ENCODE measurements at places on chromosomes 6 and 20.

GRCh38 chr6:92176666-92177065 is 1242.7 kb downstream of the EPHA7 start:
- DNase-seq = no peak

- no peak for DNase-seq
Measured at GRCh38 chr6:69398311-69398710, 398.5 kb downstream of the LMBRD1 start.

- DNase-seq = no peak
Measured at GRCh38 chr6:44921798-44922197, 406.3 kb upstream of the RUNX2 start.

GRCh38 chr20:33828326-33828844 is 17.2 kb downstream of the CHMP4B start:
- no peak for DNase-seq

- no peak for DNase-seq
Measured at GRCh38 chr6:12844284-12845223, 128.0 kb downstream of the PHACTR1 start.

DNA sequence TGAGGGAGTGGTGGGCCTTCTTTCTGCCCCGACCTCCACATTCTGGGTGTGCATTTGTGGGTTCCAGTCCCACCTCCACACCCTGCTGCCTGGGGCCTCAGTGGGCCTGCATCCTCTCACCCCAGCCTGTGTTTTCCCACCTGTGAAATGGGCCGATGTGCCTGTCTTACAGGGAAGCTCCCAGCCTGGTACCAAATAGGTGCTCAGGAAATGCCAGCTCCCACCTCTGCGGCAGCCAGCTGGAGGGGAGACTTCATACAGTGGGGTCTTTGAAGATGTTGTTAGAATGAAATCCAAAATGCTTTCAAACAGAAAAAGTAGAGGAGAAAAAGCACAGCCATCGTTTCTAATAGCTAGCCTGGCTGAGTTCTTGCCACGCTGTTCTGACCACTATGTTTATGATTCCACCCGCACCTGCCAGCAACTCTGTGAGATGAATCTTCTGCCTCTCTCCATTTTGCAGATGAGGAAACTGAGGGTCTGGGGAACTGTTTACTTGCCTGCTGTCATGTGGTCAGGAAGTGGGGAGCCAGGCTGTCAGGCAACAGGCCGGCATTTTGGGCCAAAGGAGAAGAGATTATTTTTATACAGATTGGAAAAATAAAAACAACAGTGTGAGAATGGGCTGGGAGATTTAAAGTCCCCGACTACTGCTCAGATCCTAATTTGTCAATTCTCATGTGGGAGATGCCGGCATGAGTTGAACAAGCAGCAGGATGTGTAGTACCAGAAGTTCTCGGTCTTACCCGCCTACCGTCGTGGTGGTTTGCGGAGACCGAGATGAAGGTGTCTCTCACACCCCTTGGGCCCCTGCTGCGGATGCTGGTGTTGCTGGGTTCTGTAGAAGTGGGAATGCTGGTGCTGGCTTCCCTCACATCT is 4.6 kb downstream of the TMEM181 start:
- no peak for DNase-seq

GRCh38 chr6:56849896-56850295 is 105.0 kb upstream of the BEND6 start:
- no peak for DNase-seq

GRCh38 chr20:1209447-1210387 is 6.5 kb downstream of the C20orf202 start:
- DNase-seq = peak; percentile 29

Measured in vagina (tissue), 2 donors.